Stimulated activated CD8-positive, alpha-beta memory T cell treated with anti-CD3 and anti-CD28 coated beads, Interleukin-7, amount 100 ng/mL, for 1 hour (primary cell): ENCODE measurements at places on chromosomes 6 and 20.

DNA sequence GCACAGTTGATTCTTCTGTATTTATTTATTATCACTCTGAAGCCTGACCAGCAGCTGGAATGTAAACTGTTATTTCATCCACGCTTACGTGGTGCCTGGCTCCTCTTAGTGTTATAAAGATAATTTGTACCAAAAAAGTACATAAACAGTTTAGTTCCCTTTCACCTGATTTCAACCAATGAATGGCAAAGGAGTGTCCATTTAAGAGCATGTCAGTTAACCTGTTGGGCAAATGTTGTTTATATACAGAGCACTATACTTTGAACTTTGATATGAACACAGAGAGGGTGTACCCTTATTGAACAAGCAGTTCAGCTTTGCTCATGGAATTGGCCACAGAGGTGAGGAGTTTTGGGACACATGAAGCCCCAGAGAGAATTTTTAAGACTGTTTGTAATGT, 7.2 kb upstream of the CTCFL start:
- DNase-seq: no peak

DNA sequence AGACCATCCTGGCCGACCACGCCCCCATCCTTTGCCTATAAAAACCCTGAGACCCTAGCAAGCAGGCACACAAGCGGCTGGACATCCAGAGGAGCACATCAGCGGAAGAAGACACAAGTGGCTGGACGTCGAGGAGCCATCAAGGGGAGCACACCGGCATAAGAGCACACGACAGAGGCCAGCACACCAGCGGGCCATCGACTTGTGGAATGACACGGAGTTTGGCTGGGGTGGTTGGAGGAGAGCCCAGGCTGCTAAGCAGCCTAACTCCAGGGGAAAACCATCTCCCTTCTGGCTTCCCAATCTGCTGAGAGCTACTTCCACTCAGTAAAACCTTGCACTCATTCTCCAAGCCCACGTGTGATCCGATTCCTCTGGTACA, 44.8 kb upstream of the BCLAF1 start:
- no peak for DNase-seq

DNA sequence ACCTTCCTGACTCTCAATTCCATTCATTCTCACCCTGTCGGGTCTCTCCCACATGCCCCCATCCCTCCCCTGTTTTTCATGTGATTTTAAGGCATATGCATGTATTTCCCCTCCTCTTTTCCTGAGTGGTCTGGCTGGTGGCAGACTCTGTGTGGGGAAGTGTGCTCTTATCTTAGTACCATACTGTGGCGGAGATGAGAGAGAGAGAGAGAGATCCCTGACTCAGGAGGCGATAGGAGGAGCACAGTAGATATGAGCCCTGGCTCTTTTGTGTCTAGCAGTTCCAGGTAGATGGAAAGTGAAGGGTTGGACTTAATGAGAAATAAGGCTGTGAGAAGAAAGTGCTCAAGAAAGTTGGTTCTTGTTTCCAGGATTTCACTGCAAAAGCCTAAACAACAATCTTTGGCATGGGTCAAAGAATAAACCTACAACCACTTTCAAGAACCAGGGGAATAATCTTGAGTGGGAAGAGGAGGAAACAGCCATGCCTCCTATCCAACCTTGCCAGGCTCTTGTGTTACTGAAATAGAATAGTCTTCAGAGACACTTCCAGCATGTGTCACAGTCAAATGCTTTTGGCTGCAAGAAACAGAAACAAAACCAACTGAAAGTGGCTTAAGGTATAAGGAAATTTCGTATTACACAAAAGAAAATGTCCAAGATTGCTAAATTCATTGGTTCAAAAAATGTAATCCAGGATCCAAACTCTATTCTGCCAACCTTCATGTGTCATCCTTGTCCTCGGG, 123.8 kb upstream of the MYLIP start:
- no peak for DNase-seq

- DNase-seq: no peak
These were observed 875 bp upstream of the ZBTB9 start for GRCh38 chr6:33453393-33454008.

DNA sequence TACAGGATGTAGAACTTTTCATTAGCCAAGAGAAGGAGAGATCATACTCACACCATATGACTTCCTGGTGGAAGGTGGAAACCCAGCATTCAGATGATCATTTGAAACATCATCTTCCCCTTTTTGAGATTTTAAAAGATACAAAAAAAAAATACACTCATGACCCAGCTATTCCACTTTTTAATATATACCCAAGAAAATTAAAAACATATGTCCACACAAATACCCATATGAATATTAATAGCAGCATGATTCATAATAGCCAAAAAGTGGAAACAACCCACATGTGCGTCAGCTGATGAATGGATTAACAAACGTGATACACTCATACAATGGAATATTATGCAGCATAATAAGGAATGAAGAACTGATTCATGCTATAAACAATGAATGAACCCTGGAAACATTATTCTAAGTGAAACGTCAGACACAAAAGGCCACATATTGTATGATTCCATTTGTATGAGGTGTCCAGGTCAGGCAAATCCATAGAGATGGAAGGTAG, 130.0 kb upstream of the SGK1 start:
- no peak for DNase-seq

DNA sequence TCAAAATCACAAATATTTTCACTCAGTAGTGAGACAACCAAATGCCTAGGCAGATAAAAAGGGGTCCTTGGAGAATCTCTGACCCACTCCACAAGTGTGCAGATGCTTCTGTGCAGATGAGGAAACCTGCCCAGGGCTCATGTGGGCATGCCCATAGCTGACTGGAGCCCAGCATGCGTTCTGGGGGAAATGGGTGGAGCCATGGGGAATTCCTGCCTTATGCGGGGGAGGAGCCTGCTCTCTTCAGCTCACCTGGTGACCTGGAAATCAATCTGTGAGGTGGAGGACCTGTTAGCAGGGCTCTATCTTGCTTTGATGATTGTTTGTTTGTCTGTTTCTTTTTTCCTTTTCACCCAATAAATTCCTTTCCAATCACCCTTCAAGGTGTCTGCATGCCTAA, 23.4 kb upstream of the PLN start:
- DNase-seq: no peak

DNA sequence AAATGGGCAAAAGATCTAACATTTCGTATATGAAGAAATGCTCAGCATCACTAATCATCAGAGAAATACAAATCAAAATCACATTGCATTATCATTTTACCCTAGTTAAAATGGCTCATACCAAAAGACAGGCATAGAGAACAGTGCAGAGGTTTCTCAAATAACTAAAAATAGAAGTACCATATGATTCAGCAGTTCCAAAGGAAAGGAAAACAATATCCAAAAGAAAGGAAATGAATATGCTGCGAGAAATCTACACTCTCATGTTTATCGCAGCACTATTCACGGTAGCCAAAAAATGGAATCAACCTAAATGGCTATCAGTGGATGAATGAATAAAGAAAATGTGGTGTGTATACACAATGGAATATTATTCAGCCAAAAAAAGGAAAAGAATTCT, 63.5 kb downstream of the VTA1 start:
- no peak for DNase-seq
